Aorta (tissue), 5 donors: ENCODE measurements at places on chromosomes 2 and 18. TPM values are rescaled to one million over a fixed set of nuclear protein-coding genes. Genes with fewer than 3 reads are reported as not detected.

- DNase-seq: peak; percentile 72
Observed at GRCh38 chr2:128269063-128269989, 49.3 kb downstream of the HS6ST1 start.

DNA sequence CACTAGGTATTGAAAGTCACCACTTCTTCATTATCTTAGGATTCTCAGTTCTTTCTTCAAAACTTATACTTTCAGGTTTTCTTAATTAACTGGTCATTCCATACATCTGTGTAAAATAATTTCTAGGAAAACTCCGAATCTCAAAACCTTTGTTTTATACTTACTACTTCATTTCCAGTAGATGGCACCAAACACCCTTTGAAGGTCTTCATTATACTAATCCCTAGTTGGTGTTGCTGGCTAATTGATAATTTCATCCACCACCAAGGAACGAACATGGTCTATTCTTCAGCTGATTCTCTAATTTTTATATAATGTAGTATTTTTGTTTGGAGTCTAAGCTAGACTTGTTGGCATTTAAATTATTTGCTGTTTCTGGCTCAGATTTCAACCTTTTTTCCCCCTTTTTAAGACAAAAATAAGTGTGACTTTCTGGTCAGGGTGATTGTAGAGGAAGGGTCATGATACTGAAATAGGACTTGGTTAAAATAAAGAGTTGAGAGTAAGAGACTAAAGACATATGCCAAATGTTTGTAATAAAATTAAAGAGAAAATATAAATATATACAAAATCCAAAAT is 2.8 kb upstream of the MXD1 start:
- DNase-seq: no peak

- DNase-seq: no peak
Observed at GRCh38 chr2:181992776-181993175, 7.1 kb downstream of the PPP1R1C start.

- DNase-seq: no peak
Observed at GRCh38 chr2:13508671-13509070, 791.9 kb downstream of the TRIB2 start.

- no peak for DNase-seq
Observed at GRCh38 chr2:30165050-30165520, 18.3 kb downstream of the YPEL5 start.

DNA sequence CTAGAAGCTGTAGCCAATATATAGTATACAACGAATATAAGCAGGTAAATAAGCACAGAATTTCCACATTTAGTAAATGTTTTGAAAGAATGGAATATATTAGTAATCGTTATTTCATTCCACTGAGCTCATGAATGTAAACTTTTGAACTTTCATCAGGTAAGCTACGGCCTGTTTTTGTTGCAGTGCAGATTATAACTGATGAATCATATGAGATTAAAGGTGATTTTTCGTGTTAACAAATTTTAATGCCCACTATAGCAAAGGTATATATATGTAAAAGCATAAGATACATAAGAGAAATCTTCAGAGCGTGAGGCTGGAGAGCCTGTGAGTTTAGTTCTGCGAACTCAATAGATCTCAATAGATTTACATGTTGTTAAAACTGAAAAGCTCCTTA is 1.1 kb downstream of the SCYGR1 start:
- DNase-seq: no peak

DNA sequence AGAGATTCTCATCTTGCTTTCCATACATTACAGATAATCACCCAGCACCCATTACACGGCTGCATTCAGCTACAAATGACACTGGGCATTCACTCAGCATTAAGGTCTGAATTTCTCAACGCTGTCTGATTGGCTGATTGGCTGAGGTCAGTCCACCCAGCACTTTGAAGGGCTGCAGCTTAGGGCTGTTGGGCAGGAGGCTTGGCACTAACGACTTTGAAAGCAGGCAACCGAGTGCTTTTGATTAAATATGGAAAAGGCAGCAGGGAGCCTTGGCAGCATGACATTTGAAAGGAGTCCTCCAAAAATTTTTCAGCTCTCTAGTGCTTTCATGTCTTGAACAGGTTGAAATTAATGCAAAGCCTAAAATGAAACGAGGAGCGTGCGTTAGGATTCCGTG is 253.0 kb downstream of the DCDC2C start:
- DNase-seq: no peak

GRCh38 chr2:150484461-150485021 is 2.9 kb downstream of the RND3 start:
- no peak for DNase-seq

The G6PC2 gene
- 0.23 TPM for total RNA-seq

The CCDC102B gene
- 30.1 TPM for total RNA-seq

The SKA1 gene
- 0.52 TPM for total RNA-seq

The PIEZO2 gene
- 2.3 TPM for total RNA-seq

The SCN1A gene
- not detected for total RNA-seq

The CTAGE1 gene
- total RNA-seq: not detected
